Stromal cell of bone marrow (primary cell): ENCODE measurements at places on chromosomes 11 and 22.

DNA sequence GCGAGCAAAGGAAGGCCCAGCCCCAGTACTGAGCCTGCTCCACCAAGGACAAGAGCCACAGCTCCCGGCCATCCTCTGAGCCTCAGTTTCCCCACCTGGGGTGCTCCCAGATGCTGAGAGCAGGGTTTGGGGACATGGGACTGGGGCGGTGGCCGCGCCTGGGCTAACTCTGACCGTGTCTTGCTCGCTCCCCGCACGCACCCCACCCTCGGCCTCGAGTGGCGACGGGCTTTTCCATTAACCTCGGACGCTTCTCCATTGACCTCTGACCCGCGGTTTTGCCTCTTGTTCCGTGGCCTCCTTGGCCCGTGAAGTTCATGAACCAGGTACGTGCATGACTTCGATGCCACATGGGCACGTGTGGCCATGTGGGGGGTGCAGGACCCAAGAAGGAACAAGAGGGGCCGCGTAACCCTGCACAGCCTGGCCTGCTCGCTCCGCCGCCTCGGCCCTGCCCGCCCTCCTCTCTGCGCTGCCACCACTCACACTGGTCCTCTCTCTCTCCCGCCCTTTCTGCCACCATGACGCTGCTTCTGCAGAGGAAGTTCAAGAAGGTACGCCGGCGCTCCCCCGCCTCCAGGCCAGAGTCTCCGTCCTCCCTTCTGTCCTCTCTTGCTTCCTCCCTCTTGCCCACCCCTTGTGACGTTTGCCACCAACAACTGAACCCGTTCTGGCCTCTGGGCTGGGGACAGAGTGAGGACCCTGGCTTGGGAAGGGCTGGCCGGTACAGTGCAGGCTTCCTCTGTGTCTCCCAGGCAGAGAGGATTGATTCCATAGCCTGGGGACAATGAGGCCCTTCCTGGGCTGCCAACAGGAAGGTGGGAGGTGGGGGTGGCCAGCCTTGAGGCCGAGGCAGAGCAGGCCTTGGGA lies 6.9 kb downstream of the TNNT3 start:
- no peak for DNase-seq

DNA sequence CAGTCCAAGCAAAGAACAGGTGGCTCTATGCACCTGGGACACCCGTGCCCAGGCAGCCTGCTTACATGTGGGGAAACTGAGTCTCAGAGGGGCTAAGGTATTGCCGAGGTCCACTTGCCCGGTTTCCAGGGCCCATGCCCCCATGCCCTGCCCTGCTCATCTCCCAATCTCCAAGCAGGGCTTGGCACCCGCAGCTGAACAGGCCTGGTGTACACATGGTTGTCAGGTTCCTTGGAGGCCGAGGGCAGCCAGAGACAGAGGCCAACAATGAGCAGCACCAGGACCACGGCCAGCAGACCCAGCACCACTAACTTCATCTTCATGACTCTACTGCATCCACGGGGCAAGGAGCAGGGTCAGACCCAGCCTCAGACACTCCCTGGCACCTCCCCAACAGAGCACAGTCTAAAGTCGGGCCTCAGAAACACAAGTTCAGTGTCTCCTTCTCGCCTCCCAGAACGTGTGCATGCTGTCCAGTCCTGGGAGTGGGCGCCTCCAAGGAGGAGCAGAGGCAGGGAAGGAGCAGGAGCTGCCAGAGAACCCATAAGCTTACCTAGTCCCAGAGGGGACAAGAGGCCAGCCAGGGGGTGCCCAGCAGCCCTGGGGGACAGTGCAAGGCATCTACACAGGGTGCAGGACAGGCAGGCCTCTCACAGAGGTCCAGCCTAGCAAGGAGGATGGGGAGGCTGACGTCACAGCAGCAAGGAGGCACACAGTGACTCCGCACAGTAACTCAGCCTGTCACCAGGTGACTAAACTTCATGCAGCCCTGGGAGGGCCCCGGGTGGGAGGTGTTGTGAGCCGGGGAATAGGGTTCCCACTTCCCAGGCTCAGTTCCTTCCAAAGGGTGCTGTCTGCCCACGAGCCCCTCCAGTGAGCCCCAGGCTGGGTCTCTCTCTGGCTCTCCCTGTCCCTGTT lies 20.2 kb upstream of the RGL4 start:
- no peak for DNase-seq

DNA sequence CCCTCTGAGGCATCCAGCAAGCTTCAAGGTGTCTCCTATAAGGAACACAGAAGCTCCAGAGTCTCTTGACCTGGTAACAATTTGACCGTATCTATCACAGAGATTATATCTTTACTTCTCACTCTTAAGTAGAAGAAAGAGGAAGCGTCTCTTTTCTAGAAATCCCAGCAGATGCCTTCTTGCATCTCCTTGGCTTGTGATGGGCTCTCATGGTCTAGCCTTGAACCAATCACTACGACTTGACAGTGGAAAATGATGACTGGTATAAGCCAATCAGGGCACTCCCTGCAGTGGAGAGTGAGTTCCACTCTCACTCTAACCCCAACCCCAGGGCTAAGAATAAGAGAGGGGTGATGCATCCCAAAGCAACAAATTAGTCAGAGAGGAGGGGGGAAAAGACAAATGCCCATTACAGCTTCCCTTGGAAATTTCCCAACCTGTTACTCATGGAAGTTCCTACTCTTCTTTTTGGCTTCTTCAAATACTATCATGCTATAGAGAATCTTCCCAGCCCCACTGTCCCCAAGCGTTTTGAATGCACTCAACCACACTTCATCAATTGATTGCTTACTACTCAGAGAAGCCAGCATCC lies 293.5 kb downstream of the MN1 start:
- peak; percentile 62 for DNase-seq

- no peak for DNase-seq
These were observed 350.2 kb downstream of the LARGE1 start for GRCh38 chr22:33570110-33570509.
